ENCODE measurements at places on chromosomes 7 and 10. TPM values are rescaled to one million over a fixed set of nuclear protein-coding genes. Genes with fewer than 3 reads are reported as not detected.

Gene ZCWPW1
- total RNA-seq, result 4.4 TPM

Gene KIF5B
- total RNA-seq, result 191 TPM

Gene SFTPA2
- not detected for total RNA-seq

Gene OGDH
- 84.7 TPM for total RNA-seq

Gene KNDC1
- 0.36 TPM for total RNA-seq

DNA sequence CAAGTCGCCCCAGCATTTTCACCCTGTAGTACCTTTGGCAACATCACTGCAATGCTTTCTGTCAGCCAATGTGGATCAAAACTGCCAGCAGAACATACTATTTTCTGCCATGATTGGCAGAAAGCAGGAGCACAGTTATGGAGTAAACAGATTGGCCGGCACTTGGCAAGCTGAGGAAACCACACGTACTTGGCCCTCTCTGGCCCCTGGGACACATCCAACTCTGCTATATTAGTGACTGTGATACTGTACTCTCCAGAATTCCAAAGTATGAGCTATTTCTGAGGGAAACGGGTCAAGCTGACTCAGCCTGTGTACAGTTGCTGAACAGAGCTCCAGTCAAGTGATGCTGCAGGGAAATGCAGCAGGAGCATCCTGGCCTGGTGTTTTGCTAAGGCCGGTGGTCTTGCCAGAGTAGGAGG, 39.8 kb upstream of the LANCL2 start:
- peak; percentile 51 for DNase-seq

GRCh38 chr7:83504330-83504729, 144.6 kb downstream of the SEMA3E start:
- no peak for DNase-seq

- DNase-seq, result peak; percentile 51
Observed at GRCh38 chr10:123009105-123009820, 457 bp downstream of the ACADSB start.

GRCh38 chr7:116399819-116400218, 99.7 kb upstream of the CAV2 start:
- DNase-seq, result no peak

GRCh38 chr10:124636271-124636995, 107.7 kb downstream of the FAM53B start:
- no peak for DNase-seq

DNA sequence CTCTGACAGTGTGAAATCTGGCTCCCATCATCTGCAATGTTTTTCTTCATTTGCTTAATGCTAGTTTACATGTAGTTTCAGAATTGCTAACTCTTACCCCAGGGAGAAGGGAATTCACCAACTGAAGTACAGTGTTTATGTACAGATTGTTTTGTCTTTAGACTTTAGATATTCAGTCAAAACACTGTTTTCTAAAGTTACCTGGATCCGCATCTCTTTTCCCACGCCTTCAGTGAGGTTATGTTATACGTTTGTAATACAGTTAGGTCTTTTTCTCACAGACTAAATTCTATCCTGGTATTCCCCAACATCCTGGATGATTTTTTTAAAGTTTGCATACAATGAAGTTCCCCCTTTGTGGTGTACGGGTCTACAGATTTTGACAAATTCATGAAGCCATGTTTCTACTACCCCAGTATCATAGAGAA, 3.2 kb upstream of the LYZL1 start:
- DNase-seq, result no peak

- no peak for DNase-seq
Observed at GRCh38 chr7:41695661-41696322, 7.1 kb downstream of the INHBA start.

GRCh38 chr7:13307040-13307439, 619.6 kb downstream of the ARL4A start:
- no peak for DNase-seq

Data from aorta (tissue), 5 donors.